ENCODE measurements at places on chromosomes 13 and 19.

DNA sequence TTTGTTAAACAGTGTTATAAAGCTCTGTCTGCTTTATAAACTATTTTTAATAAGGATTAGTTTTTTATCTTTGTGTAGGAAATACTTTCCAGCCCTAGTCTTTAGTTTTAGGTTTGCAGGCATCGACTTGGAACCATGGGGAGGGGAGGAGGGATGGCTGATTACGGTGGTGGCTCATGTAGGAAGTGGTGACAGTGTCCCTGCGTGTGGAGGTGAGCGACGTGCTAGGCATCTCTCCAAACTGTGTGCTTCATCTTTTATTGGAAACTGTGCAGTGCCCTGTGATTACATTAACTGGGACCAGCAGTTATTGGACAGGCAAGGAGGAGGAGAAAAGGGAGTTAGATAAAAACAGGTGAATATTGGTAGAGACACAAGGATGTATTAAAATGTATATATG, 203.8 kb downstream of the ATP8A2 start:
- DNase-seq, result no peak

DNA sequence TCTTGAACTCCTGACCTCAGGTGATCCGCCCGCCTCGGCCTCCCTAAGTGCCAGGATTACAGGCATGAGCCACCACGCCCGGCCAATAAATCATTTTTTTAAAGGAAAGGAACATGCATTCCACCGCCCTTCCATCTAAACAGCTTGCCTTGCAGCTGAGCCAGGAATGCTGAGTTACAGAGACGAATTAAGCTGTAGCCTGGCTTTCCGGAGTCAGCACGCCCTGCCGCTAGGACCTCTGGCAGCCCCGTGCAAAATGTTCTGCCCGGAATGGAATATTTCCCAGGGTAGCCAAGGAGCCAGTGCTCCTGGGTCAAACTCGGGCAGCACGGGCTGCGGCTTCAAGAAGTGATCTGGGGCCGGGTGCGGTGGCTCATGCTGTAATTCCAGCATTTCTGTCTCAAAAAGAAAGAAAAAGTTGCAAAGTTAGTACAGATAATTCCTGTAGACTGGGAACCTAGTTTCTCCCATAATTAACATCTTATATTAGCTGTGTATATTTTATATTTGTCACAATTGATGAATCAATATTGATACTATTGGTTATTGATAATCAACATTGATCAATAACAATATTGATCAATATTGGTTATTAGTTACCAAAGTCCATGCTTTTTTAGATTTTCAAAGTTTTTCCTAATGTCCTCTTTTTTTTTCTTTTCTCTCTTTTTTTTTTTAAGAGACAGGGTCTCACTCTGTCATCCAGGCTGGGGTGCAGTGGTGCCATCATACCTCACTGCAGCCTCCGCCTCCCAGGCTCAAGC, 19.2 kb downstream of the ATCAY start:
- peak; percentile 10 for DNase-seq

GRCh38 chr19:1492474-1493006, 1.6 kb downstream of the REEP6 start:
- DNase-seq, result no peak

GRCh38 chr13:75512253-75512652, 25.4 kb downstream of the COMMD6 start:
- DNase-seq, result no peak

DNA sequence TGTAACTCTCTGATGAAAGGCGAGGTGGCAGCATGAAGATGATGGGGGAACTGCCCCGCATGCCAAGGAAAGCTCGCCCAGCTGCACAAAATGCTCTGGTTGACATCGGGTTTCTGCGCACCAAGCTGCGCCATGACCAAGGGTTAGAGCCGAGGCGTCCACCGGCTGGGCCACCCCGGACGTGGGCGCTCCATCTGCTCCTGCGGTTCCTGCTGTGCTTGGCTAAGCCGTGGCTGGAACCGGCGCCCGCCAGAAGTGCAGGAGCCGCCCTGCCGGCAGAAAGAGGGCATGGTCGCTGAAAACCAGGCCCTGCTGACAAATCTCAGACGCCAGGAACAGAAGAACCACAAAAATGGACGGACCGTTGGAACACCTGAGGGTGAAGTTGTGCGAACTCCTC, 57.9 kb downstream of the ZNF100 start:
- DNase-seq, result no peak

- DNase-seq, result no peak
These were observed 354.9 kb upstream of the SPRY2 start for GRCh38 chr13:80695841-80696240.

DNA sequence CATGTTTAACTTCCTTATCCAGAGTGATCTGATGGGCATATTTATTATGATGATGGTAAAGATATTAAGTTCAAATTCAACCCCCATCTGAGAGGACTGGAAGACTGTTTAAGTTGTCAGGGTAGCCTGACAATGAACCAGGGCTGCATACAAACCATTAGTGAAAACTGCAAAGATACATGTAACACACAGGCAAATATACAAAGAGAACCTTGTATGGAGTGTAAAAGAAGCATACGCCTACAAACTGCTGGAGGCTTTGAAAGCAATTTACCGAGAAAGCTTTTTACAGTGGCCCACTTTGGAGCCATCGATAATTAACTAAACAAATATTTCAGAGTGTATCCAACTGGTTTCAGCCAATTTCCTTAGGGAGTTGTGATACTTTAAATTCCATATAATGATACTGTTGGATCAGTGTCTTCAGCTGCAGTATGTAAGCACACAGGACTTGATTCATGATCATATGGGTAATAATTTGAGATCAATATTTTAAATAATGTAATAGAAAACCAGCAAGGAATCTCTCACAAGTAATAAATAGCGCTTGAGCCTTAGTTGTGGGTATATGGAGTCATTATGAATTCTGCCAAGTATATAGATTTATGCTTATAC, 231.5 kb upstream of the SPRY2 start:
- DNase-seq, result no peak

GRCh38 chr19:10701955-10702525, 801 bp downstream of the QTRT1 start:
- no peak for DNase-seq

DNA sequence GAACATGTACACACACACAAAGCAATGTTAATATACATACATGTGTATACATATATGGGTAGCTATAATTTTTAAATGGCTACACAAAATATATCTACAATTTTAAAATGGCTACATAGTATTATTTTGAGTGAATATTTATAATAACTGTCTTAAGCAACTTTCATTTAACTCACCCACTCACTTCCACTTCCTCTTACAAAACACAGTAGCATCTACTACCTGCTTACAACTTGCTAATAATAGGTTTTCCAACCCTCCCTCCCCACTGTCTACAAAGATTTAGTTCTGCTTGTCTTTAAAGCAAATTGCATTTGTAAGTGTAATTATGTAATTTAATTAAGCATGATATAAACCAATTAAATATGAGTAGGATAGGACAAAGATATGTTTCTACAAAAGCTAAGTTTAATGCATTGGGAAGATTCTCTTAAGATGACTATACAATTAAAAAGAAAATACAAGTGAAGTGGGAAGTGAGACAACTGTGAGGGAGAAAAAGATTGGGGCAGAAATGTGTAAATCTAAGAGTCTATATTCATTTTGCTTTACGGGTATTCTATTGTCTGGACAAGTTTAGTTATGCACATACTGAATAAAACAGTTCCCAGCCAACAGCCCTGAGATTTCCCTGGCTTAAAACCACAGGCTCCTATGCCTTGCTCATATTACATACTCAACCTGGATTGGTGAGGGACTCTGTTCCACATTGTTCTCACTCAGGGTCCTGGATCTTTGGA, 583.1 kb downstream of the EFNB2 start:
- no peak for DNase-seq

GRCh38 chr13:66001140-66001539, 1229.0 kb downstream of the PCDH9 start:
- DNase-seq, result no peak

- no peak for DNase-seq
These were observed 1.4 kb downstream of the GRIN3B start for GRCh38 chr19:1001538-1002166.

GRCh38 chr19:50599427-50599826, 31.2 kb upstream of the LRRC4B start:
- DNase-seq, result no peak

DNA sequence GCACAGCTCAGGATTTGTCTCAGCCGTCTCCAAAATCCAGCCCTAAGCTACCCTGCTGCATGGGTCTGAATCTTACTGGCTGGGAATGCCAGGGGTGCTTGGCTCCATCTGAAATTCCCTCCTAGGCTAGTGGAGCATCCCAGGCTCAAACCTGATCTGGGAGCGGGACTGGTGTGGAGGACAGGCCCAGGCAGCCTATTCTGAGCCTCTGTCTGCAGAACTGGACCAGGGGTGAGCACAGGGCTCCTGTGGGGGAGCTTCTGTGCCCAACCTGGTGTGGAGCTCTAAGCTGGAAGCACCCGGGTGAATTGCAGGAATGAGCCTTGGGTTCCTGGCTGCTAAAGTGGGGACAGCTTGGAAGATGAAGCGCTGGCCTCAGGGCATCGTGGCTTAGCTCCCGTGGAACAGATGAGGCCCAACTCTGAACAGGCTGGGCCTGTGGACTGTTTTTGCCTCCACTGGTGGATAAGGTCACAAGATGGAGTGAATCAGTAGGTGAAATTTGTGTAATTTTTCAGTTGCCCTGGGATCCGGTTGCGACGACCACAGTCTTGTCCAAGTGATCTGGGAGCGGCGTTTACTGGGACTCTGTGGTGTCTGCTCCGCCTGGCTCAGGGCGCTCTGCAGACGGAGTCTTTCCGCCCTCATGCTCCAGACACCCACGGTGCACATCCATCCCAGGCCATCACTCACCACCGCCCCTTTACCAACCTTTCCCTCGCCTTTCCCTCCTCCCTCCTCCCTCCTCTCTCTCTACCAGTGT, 79.5 kb downstream of the TEX29 start:
- DNase-seq, result no peak

- DNase-seq, result no peak
These were observed 12.7 kb downstream of the LAIR1 start for GRCh38 chr19:54352041-54352440.

GRCh38 chr19:13104848-13105711, 2.4 kb upstream of the LYL1 start:
- peak; percentile 67 for DNase-seq

DNA sequence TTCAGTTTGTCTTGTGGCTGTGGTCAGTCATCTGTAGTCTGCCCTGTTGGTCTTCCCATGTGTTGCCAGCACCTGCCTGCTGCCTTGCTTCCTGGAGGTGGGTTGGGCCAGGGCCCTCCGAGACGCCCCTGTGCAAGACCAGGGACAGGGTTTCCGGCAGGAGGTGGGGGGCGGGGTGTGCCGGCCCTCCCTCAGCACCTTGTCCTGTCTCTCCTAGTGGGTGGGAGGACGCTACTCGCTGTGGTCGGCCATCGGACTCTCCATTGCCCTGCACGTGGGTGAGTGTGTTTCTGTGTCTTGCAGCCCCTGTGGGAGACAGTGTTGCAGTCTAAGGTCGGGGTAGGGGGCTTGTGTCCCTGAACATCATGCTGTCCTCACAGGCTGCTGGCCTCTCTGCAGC, 11.2 kb upstream of the PDCD2L start:
- DNase-seq, result no peak

DNA sequence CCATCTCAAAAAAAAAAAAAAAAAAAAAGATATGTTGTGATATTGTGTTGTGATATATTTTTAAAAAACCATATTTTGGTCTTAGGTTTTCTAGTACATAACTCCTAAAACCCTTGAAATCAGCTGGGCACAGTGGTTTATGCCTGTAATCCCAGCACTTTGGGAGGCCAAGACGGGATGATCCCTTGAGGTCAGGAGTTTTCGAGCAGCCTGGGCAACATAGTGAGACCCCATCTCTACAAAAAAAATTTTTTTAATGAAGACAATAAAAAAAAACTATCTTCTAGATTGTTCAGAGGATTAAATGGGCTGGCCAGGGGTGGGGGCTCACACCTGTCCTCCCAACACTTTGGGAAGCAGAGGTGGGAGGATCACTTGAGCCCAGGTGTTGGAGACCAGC, 1.3 kb upstream of the DCAF15 start:
- DNase-seq, result no peak

DNA sequence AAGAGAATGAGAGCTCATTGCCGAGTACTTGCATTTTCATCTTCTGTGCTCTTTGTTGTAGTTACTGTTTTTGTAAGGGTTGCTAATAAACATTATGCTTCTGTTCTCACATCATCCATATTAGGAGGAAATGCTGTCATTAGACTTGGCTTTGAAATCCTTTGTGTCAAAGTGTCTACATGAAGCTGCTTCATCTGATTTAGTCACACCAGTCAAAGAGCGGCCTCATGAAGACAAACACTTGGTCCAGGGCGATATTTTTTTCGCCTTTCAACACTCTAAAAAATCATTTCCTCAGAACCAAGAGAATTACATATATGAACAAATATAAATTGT, 105.0 kb downstream of the SPRY2 start:
- no peak for DNase-seq

Data from ascending aorta (tissue), 2 donors.